ENCODE measurements at places on chromosomes 3 and 15. TPM values are rescaled to one million over a fixed set of nuclear protein-coding genes. Genes with fewer than 3 reads are reported as not detected.

GRCh38 chr3:119417771-119418512 lies 45.5 kb downstream of the TMEM39A start:
- DNase-seq, result no peak

DNA sequence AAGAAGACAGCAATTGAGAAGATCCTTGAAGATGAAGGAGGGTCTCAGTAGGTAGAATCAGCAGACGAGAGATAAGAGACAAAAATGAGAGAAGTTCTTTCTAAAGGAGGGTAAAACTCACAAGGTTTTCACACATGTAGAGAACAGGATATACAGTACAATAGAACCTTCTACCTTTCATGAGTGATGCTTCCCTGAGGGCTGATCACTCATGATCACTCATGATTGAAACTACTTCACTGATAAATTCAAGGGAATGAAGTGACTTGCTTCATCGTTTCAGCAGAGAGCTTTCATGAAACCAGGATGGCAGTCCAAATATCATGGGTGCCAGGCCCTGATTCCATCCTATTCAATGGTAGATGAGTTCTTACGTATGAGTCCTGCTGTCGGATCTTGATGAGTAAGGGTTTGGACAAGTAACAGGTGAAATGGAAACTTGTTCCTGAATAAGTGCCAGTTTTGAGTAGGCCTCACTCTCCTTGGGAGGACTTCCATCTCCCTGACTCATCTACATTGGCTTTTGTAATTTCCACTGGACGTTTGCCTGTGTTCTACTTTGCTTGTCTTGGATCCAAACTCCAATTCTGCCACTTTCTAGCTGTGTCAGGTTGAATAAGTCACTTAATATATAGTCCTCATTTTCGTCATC lies 9.6 kb upstream of the CLDN16 start:
- DNase-seq, result peak; percentile 98

DNA sequence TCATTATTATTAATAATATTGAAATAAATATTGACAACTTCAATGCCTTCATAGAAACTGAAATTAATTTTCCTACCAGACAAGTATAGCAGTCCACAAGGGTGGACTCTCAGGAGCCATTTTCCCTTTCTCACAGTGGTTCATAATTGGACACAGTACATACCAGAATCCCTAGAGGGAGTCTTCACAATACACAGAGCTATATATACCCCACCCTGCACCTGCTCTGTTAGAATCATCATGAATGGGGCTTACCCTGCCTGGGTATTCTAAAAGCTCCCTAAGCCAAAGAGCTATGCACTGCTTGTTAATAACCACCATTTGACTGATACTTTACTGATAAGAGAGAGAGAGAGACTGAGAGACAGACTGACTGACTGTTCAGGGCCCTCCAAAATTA lies 134.9 kb downstream of the FEZF2 start:
- no peak for DNase-seq

KCNMB3 gene
- total RNA-seq, result 0.38 TPM

MYEF2 gene
- total RNA-seq, result 1.8 TPM

DNA sequence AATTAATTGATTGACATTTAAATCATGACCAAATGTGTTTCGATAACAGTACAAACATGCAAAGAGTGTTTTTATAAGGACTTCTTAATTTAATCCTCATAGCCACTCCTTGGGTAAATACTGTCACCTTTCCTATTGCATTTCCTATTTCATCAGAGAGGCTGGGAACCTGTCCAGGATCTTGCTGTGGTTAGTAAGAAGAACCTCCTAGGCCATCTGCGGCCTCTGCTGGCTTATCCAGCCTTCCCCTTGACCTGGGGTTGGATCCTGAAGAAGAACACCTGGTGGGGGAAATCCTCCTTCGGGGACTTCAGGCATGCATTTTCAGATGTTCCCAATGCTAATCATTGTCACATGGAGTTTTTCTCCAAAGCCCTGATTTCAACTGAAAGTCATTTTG lies 25.5 kb downstream of the GLDN start:
- DNase-seq, result peak; percentile 89

GRCh38 chr3:149752788-149753136 lies 473 bp upstream of the COMMD2 start:
- no peak for DNase-seq

CCK gene
- total RNA-seq, result 1.1 TPM

DNA sequence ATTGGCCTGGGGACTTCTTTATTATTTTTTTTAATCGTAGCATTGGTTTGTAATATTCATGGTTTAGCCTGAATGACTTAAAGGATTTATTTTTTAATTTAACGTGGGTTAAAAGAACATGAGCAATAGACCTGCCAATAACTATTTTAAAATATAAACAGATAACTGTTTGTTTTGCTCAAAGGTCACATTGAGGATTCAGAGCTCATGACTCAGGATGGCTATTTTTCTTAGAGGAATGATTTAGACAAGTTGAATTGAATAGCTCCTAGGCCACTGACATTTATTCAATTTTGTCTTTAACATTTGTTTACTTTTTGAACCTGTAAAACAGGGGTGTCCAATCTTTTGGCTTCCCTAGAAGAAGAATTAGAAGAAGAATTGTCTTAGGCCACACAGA lies 68.5 kb downstream of the ITPR1 start:
- DNase-seq, result no peak

- DNase-seq, result no peak
Observed at GRCh38 chr15:36831904-36832287, 252.5 kb downstream of the CDIN1 start.

CLDN16 gene
- 0.26 TPM for total RNA-seq

- DNase-seq, result no peak
Observed at GRCh38 chr3:195224156-195224979, 46.6 kb downstream of the XXYLT1 start.

GRCh38 chr3:14441240-14441919 lies 39.0 kb downstream of the SLC6A6 start:
- no peak for DNase-seq

- DNase-seq, result no peak
Observed at GRCh38 chr15:100919481-100920405, 586 bp downstream of the LRRK1 start.

GOLGA8R gene
- total RNA-seq, result 2.8 TPM

GRCh38 chr15:79418693-79419279 lies 13.3 kb upstream of the MINAR1 start:
- DNase-seq, result no peak

DNA sequence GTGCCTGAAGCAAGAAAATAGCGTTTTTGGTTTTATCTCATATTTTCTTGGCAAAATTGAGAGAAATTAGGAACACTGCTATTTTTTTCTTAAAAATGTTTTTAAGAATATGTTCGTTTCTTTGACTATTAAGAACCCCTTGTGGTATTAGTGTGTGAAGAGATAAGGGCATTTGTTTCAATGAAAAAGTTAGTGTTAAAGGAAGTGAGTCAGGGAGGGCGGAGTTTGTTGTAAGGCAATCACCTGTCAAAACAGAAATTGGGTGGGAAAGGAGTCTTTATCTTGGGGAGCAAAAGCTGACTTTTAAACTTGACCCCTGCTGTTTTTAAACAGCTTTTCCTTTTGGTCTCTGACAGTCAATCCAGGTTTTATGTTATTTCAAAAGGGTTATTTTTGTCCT lies 4.2 kb downstream of the RAP2B start:
- peak; percentile 72 for DNase-seq

DNA sequence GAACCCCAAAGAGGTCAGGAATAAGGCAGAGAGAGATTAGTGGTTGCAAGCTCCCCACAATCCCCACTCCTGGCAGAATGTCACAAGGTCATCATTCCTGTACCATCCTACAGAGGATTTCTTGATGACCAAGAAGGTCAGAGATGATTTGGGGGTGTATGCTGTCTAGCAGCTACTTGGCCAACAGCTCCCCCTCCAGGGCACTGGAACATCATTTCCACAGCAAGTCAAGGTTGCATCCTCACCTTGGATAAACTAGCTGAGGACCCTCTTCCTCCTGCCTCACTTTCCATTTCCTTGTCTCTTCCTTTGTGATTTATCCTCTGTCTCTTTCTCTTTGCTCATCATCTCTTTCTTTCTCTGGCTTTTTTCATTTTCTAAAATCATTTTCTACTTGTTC lies 106.3 kb downstream of the PROS1 start:
- DNase-seq, result no peak

DNA sequence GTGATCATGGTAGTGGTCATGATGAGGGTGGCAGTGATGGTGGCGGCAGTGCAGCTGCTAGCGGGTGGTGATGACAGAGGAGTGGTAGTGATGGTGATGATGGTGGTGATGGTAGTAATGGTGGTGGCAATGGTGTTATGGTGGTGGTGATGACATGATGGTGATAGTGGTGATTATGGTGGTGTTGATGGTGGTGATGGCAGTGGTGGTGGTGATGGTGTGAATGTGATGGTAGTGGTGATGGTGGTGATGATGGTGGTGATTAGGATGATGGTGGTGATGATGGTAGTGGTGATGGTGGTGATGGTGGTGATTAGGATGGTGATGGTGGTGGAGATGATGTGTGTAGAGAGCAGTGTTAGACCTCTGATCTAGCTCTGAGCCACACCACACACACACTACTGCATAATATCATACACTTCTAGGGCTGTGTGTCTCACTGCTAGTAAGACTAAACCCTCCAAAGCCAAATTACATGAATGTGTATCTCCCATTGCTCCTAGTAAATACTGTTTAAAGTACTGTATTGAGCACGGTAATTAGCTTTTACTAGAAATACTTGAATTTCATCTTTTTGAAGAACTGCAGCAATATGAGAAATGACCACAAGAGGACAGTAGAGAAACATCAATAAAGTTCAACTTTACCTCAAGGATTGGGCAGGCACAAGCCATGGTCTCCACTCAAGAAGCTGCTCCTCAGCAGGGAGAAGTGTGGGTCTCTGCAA lies 28.8 kb downstream of the TMED3 start:
- DNase-seq, result peak; percentile 35

DNA sequence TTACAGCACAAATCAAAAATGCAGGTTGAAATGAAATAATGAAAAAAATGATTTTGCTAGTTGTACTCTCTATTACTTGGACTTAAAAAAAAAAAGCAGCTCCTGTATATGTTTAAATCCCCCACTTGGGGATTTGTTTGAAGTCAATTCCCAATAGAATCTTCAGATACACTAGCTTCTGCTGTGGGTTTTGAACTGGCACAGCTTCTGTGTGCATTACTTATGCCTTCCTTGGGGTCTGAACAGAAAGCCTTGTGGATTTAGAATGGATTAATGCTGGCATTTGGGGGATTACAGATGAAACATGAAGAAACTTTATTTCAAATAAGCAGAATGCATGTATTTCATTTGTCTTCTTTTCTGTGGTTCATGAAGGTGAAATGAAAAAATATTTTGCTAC lies 513.2 kb upstream of the TBL1XR1 start:
- no peak for DNase-seq

DNA sequence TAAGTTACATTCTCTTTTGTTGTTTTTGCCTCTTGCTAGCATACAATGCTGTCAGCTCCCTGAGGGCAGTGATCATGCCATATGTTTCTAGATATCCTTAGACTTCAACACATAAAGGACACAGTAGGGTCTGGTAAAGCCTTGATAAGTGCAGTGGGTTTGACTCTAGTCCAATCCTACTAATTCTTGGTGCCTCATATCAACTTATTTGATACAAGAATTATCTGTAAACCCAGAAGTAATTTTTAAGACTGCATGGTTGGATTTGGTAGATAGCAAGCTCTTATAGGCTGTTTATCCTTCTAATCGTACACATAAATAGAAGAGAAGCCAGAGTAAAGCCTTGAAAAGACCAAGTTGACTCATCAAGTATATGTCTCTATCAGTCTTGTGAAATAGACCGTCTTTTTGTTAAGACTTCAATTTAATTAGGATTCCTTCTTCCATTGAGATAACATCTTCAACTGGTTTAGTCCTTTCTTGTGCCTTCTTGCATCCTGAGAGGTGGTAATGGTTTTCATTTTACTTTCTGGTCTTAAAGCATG lies 265.6 kb upstream of the CDIN1 start:
- no peak for DNase-seq

GRCh38 chr3:59566481-59566975 lies 516.7 kb upstream of the CFAP20DC start:
- DNase-seq, result peak; percentile 99

NME9 gene
- total RNA-seq, result not detected

DNA sequence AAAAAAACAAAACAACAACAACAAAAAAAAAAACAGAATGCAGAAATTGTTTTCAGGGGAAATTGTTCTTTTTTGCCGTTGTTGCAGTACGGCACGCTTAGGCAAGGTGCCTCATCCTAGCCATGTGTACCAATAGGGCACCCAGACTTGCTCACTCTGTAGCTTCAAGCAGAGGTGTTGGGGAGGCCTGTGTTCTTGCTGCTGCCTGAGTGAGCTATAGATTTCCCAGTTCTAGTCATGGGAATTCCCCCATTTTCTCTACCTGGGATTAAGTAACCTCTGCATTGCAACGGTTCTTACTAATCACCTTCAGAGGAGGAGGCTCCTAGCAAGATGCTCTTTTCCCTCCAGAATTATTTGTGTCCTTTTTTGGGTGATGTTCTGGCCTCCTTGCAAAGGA lies 12.9 kb upstream of the PARL start:
- DNase-seq, result peak; percentile 77

GRCh38 chr15:80870893-80871292 lies 91.7 kb downstream of the CEMIP start:
- no peak for DNase-seq

DNA sequence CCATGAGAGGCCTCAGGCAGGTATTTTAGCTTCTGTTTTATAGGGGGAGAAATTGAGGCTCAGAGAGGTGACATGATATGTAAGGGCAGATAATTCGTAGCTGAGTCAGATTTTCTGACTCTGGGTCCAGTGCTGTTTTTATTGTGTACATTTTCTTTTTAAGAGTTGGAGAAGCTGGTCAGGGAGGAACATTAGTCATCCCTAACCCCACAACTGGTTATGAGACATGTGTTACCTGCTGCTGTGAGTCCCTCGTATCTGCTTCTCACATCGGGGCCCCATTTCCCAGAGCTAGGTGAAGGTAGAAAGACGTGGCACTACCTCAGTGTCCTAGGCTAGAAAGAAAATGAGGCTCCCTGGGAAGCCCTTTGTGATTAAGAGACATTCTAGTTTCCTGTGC lies 28.6 kb downstream of the GALNT15 start:
- peak; percentile 62 for DNase-seq

Measured in bronchial epithelial cell (primary cell).